Fibroblast of gingiva (primary cell): ENCODE measurements at places on chromosomes 7 and 10.

- no peak for DNase-seq
Observed at GRCh38 chr7:80819503-80819902, 99.3 kb downstream of the SEMA3C start.

DNA sequence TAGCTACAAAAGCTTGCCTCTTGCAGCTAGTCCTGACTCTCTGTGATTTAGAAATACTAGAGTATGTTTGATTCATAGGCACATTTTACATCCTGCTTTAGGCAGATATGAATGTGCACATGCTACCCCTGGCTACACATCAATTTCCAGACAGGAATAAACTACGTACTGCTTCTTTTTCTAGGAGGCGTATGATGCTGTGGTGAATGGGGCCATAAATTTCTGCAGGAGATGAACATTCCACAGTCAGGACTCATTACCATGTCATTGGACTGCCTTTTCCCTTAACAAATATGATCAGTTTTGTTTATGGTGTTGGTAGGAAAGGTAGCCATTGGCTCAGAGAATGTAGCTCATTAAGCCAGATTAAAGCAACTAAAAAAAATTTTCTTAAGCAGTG, 50.1 kb upstream of the IFRD1 start:
- DNase-seq, result no peak

DNA sequence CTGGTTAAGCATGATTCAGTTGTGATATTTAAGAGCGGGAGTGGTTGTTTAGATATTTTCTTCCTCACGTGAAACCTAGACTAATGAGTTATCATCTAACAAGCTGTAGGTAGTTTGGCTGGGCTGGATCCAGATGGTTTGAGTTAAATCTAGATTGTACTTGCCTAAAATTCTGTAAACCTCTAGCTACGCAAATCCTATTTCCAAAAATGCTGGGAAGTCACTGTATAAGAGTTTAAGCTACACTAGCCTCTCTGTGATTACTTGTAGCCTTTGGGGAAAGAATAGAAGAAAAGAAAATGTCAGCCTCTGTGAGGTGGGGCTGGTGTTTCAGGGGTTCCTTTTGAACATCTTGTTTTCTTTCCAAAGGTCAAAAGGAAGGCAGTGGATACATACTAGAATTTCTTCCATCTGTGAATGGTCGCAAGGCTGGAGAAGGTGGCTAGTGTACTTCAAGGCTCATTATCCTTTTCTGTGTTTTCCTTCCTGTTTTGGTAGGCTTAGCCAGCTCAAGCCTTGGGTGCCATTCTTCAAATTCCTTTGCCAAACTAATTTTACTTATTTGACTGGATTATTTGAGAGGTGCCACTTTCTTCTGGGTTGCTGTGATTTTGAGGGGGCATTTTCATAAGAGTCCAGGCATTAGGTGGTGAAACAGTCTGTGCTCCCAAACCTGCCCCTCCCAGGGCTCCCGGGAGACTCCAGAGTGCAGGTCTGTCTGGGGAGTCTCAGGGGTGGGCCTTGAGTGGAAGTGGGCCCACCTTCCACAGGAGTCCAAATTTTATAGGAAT, 5.2 kb upstream of the EN2 start:
- no peak for DNase-seq

DNA sequence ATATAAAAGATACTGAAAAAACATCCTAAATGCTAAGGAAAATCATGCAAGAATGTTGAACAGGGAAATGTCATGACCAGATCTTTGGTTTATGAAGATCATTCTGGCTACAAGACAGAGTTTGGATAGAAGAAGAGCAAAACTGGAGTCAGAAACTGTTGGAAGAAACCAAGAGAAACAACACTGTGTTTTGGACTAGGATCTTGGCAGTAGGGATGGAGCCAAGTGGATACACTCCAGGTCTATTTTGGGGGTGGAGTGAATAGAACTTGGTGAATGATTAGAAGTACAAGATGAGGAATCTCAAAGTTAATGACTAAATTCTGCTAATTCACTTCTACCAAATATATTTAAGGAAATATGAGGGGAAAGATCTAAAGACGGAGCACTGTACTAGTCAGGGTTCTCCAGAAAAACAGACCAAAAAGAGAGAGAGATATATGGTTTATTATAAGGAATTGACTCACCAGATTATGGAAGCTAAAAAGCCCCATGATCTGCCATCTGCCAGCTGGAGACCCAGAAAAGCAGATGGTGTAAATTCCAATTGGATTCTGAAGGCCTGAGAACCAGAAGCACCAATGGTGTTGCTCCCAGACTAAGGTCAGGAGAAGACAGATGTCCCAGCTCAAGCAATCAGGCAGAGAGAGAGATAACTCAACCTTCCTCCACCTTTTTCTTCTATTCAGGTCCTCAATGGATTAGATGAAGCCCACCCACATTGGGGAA, 254.9 kb downstream of the TRIL start:
- no peak for DNase-seq

- peak; percentile 20 for DNase-seq
Observed at GRCh38 chr7:101935521-101936141, 118.2 kb downstream of the CUX1 start.

GRCh38 chr10:106502641-106503040, 661.9 kb downstream of the SORCS1 start:
- peak; percentile 3 for DNase-seq

- DNase-seq, result no peak
Observed at GRCh38 chr10:12036073-12036655, 6.4 kb downstream of the UPF2 start.

GRCh38 chr7:34365611-34366010, 292.4 kb upstream of the NPSR1 start:
- no peak for DNase-seq

DNA sequence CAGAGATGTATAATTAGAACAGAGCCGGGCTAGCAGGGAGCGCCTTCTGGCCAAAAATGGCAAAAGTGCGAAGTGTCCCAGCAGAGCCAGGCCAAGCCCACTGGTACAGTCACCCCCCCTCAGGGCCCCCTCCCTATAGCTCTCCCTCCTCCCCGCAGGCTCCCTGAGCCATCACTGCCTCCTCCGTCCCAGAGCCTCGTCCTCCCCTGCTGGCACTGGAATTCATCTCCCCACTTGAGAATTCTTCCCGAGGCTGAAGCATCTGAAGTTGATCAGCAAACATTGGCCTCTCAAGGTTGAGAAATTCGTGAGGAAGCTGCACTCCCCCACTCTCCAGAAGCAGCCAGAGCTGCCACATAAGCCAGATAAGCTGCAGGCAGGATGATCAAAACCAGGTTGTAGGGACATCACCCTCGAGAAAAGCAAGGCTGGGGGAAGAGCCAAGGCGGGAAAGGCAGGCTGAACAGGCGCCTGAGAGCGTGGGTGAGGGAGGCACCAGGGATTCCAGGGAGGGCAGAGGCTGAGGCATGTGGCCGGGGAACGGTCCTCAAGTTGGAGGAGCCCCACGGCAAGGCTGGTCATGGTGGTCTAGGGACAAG, 23.4 kb downstream of the CAMK2G start:
- DNase-seq, result peak; percentile 99

DNA sequence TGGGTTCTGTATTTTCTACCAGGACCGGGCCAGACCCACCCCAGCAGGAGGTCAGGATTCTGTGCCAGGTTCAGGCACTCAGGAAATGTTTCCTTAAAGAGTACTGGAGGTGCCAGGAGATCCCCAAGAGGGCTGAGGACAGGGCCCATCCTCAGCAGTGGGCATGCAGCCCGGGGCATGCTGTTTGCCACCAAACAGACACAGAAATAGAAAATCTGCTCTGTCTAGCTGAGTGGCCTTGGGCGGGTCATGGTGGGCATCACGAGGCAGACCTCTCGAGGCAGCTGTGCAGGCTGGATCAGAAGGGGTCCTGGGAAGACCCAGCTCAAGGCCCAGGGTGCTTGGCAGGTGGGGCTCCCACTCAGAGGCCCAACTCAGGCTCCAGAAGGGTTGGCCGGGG, 105.0 kb downstream of the FAM53B start:
- no peak for DNase-seq

GRCh38 chr10:113486531-113486930, 66.3 kb upstream of the HABP2 start:
- no peak for DNase-seq

DNA sequence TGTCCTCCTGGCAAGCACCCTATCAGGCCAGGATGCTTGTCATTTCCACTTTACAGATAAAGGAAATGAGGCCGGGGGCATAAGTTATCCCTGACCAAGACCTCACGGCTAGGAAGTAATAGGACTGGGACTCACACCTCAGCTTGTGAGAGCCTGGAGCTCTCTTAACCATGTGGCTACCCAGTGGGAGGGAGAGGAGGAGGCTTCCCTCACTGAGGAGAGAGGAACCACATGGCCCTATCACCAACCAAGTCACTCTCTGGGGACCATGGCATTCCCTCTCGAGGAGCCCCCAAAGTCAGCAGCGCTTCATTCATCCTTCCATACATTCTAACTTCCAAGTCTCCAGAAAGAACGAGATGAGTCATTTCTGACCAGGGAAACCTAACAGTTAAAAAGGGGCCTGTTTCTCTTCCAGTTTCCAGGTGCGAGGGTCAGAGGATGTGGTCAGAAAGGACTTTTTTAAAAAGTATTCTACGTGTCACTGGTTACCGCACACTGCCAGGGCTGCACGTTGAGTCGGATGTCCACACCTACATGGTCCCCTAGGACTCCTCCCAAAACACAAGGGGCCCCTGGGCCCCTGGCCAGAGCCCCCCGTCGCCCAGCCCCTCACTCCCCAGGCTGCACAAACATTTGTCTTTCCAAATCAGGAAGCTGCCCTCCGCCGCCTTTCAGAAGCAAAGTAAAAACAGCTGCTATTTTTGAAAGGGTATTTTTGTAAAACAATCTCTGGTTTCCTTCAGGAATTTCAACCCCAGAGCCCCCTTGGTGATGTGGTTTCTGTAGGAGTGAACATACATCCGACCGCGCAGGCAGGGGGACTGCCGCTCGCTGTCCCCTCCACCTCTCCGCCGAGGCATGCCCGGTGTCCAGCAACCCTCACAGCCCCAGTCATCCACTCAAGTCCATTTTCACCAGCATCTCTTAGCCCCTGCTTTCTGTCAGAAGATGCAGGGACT, 128.2 kb upstream of the CHST15 start:
- DNase-seq, result no peak

- DNase-seq, result peak; percentile 48
Observed at GRCh38 chr10:35641676-35642034, 441 bp downstream of the FZD8 start.

DNA sequence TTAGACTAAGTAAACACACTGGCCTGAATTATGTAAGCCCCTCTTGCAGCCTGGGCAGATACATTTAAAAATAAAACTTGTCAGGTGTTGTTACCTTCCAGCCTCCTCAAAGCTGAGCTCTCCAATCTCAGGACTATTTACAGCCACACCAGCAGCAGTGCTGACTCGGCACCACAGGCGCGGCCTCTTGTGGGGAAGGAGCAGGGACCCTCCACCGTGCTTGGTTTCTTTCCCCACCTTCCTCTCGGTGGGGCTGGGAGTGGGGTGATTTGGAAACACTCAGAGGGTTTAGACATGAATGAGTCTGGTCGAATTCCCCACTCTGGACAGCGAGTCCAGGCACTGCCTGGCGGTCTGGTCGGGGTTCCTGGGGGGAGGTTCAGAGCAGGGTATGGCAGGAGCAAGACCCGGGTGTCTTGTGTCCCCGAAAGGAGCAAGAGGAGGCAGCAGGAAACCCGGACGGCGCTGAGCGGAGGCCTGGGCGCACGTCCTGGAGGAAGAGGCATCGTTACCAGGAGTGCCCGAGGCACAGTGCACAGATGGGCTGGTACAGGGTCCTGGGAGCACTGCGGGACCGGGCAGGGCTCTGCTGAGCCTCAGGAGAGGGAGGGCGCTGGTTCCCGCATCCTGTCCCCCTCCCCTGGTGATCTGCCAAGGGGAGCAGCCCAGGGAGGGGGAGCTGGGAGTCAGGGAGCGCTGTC, 29.2 kb upstream of the CFAP46 start:
- DNase-seq, result no peak
